AG08395 (cell line): ENCODE measurements at places on chromosomes 2 and 18.
A peak's percentile ranks its signal among the peaks of the same experiment; 100 is the strongest.

DNA sequence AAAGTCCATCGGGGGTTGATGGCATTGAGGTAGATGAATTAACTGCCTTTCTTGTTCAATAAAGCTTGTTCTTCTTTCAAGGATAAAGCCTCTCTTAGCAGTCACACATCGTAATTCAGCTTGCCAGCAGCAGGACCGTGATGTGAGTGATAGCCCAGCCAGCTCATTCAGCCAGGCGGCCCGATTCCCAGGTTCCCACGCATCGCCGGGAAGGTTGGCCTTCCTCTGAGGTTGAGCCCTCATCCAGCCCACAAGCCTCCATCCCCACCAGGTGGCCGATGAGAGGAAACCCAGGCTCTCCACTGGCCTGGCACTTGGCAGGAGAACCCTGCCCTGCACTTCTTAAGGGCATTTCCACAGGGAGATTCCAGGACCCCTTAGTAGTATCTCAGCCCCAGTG is 4.7 kb downstream of the AGAP1 start:
- no peak for DNase-seq

- DNase-seq = peak; percentile 10
These were observed 47.2 kb downstream of the MAP2 start for GRCh38 chr2:209471037-209471436.

DNA sequence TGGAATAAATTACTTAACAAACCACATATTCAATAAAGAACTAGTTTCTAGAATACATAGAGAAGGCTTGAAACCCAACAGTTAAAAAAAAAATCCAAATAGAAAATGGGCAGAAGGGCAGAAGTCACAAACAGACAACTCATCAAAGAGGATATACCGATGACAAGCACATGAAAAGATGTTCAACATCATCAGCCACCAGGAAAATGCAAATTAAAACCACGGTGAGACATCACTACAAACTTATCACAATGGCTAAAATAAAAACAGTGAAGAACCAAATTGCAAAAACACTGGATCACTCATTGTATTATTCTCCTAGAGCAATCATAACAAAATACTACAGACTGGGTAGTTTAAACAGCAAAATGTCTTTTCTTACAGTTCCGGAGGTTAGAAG is 14.5 kb downstream of the SESTD1 start:
- DNase-seq = no peak

GRCh38 chr2:48113767-48114166 is 207.5 kb upstream of the FBXO11 start:
- no peak for DNase-seq

DNA sequence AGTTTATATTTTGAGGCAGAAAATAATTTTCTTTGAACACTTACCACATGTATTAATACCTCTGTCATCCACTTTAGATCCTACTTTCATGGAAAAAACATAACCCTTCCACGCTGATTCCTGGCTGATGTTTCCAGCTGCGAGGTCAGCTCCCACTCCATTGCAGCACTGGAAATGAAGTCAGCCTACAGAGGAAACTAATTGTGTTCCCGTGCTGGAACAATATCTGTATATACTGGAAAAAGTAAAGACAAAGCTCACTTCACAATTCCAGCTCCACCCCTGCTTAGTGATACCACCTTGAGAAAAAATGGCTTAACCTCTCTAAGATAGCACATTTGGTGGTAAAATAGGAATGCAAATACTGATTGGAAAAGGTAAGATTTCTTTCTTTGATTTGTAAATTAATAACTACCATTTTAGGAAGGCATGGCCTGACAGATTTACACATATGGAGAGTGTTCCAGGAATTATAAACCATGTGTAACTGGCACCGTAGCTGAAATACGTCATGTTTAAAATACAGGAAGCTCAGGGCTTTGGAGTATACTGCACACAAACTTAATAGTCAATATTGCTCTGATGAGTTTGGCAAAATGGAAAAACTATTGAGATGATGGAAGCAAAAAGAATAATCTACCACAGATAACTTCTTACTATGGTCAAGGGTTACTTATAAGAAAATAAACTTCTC is 90.0 kb downstream of the TRIB2 start:
- no peak for DNase-seq

GRCh38 chr2:232779934-232780333 is 3.6 kb upstream of the KCNJ13 start:
- DNase-seq = no peak

GRCh38 chr2:161123531-161124030 is 36.6 kb upstream of the TANK start:
- DNase-seq = no peak

- DNase-seq = no peak
These were observed 808 bp upstream of the SERPINB11 start for GRCh38 chr18:63701952-63702351.

GRCh38 chr2:187552828-187553681 is 1.2 kb downstream of the TFPI start:
- no peak for DNase-seq

DNA sequence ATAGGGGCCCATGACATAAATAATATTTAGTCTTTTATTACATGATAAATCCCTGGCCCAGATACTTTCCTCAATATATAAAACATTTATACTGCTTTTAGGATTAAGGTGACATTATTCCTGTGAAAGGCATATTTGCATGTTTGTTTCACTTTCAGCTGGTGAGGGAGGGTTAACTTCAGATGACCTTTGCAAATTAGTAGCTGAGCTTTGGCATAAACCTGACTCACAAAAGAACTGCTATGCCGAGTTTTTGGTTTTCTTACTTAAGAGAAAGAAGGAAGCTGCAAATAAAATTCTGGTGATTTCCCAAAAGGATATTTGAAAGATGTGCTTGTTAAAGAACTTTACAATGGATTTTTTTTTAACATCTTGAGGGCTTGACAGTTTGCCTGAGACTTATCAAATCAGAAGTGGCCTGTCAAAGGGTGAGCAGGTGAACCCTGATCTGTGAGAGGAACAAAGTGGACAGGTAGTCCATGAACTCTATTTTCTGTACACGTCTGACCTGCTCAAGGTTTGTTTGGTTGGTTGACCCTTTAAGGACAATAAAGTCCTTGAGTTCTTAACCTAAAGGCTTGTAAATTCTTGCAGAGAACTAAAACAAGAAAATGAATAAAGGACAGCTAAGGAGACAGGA is 93.5 kb downstream of the FAM124B start:
- no peak for DNase-seq

DNA sequence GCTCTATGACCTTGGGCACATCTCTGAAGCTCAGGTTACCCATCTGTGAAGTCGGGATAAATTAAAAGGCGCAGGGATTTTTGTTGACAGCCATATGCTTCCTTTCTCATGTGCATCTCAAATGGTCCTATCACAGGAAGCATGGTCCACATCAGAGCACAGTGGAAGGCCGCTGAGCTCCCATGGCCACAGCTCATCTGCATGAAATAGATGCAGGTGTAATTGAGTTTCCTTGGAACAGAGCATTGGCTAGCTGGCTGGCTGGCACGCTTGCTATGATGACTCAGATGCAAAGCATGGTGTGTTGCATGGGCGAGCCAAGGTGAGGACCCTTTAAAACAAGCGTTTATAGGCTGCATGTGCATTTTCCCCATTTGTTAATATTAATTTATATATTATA is 79.3 kb downstream of the TXNL1 start:
- DNase-seq = no peak

- no peak for DNase-seq
These were observed 554.4 kb upstream of the LRRTM1 start for GRCh38 chr2:80858965-80859364.

- no peak for DNase-seq
These were observed 16.1 kb upstream of the ZNF236 start for GRCh38 chr18:76806301-76806700.

DNA sequence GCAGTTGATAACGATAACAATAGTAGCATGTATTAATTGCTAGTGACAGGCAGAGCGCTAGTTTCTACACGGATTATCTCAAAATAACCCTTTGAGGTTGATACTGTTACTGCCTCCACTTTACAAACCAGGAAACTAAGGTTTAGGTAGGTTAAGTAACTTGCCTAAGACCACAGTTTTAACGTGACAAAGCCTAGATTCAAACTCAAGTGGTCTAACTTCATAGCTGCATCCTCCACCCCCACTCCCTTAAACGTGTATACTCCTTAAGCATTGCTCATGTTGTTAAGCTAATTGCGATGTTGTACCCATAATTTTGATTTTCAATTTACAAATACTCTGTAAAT is 1.2 kb downstream of the ME2 start:
- no peak for DNase-seq

DNA sequence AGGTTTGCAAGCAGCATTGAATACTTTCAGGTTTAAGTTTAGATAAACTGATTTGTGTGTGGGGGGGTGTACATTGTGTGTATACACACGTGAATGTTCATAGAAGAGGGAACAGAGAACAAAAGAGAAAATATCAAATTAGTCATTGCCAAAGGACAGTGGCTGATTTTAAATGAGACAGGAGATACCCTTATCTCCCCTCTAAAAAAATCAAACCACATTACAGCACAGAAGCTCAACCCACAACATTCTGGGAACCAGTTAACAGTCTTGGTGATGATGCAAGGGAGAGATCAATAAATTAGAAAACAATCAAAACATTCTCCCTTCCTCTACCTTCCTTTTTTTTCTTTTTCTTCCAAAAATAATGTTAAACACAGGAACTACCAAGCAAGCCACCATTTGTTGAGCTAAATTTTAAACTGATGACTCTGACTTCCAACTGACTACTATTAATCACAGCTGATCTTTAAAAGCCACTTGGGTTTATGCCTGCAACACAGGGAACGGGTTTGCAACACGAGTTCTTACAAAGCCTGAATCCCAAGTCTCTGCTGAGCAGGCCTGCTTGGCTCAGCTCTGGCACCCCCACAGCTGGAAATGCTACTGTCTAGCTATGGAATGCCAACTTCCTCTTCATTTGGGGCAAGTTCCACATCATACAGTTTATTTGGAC is 119.2 kb upstream of the ACVR1C start:
- DNase-seq = peak; percentile 75

GRCh38 chr18:27004056-27004829 is 138.7 kb upstream of the AQP4 start:
- peak; percentile 3 for DNase-seq

DNA sequence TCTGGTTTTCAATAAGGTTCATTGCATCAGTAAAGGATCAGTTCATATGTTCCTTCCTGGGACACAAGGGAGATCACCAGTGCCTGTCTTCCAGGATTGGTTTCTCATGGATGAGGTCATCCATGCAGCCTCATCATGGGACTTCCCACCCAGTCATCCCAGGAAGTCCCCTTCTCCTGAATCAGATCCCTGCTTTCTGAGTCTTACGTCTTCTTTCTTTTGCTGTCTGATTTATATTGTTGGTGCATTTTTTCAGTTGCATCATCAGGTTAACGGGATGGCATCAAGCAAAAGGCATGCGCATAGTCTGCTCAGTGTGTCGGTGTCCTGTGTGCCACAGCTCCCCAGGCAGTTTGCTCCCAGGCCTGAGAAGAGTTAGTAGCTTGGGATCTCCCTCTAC is 105.9 kb downstream of the SOX11 start:
- DNase-seq = no peak
